ENCODE measurements at places on chromosomes 11 and 22.

DNA sequence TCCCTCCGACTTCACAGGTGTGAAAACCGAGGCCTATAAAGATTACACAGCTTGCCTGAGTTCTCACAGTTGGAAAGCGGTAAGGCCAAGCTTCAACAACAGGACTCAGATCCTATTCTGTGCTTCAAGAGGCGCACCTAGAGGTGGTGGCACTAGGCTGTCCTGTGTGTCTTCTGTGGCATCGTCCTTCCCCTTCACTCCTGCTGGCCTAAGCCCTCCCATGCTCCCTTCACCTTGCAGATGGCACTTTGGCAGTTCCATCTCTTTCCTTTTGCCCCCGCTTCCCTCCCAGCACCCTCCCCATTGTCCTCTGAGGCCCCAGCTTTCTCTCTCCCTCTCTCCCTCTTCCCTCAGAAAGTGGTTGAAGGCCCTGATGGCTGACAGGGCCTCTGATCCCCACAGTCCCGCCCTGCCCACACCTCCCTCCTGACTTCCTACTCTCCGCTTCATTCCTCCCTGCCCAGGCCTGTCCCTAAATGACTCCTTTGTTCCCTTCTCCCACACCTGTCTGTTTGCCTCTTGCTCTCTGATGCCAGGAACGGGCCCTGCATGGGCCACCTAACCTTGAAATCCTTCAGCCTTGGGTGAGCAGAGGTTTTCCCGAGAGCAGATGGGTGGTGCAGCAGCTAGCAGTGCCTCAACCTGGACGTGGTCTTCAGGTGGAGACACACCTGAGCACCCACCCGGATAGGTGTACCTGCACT, 5.8 kb downstream of the TRIM29 start:
- DNase-seq: no peak

GRCh38 chr22:40247976-40248375, 70.3 kb downstream of the TNRC6B start:
- DNase-seq: no peak

- DNase-seq: no peak
Measured at GRCh38 chr11:121452609-121453150, at the start of gene SORL1-AS1. Gene SORL1-AS1, minus strand, starts transcription at chr11:121452967.

GRCh38 chr22:29470159-29470855, 9.7 kb upstream of the NEFH start:
- DNase-seq: peak; percentile 40

DNA sequence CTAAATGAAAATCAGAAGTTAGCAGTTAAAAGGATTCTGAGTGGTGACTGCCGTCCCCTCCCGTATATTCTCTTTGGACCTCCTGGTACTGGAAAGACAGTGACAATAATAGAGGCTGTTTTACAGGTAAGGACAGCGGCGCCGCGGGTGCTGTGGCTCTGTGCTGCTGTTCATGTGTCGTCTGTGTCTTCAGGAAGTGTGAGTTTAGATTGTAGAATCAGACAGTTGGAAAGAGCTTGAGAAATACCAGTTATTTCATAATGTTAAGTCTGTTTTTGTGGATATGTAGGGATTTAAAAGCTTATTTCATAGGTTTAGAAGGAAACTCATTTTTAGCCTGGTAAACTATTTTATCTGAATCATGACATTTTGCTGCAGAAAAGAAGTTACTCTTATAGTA, 27.4 kb upstream of the PANX2 start:
- DNase-seq: no peak

GRCh38 chr11:64590763-64591221, at the start of gene SLC22A12:
Gene SLC22A12, plus strand, starts transcription at chr11:64591220. Its CDS starts 337 bp downstream, at chr11:64591557.
- DNase-seq: no peak

GRCh38 chr11:112173152-112173551, 2.2 kb upstream of the BCO2 start:
- DNase-seq: no peak

- peak; percentile 45 for DNase-seq
Measured at GRCh38 chr11:35005141-35005780, 88.8 kb downstream of the PDHX start.

DNA sequence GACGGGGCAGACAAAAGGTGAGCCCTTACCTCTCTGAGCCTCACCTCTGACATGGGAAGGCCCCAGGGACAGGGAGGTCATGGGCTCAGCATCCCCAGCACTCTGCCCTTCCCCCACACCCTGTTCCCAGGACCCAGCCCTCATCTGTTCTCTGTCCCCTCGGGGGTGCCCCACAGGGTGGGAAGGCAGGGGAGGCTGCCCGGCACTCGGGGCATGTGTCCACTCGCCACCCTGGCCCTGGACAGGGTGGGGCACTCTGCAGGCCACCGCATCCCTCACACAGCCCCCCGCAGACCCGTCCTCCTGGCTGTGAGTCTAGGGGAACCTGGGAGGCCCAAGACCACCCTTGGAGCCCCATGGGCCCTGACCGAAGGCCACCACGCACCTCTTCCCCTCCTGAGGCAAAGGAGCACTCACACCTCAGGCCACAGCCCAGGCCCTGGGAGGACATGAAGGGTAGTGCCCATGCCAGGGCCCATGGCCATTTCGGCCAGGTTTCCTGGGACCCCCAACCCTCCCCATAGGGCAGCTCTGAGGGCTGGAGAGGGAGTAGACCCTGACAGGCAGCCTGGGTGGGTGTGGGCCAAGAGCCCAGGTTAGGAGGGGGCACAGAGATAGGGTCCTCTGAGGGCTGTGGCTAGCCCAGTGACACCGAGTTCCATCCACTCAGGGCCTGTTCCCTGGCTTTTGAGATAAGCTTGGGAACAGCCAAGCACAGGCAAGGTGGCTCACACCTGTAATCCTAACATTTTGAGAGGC, 193.1 kb downstream of the IGLL1 start:
- no peak for DNase-seq

DNA sequence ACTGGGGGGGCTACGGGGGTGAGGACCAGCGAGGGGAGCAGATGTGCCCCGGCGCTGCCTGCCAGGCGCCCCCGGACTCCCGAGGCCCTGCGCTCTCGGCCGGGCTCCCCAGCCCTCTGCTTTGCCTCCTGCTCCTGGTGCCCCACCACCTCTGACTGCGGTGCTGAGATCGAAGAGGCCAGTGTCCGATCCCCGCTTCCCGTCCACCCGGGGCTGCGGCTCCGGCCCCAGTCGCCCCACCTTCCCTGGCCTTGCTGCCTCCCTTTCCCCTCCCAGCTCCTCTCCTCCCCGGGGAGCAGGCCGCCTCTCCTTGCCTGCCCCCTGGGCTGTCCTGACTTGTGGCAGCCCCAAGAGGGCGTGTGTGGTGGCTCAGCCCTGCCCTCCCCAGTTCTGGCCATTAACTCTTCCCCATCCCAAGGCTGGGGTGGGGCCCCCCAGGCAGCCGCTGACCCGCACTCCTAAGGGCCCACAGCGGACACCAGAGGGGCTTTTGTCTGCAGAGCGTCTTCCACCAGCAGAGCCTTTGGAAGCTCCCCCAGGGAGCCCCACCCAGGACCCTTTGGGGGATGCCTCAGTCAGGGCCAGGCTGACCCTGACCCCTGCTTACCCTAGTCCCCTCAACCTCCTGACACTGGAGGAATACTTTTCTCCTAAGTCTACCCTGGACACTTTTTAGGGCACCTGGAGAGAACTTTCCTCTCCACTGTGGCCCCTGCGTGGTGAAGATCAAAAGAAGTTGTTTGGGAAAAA, 16.6 kb downstream of the RTN4RL2 start:
- DNase-seq: no peak

GRCh38 chr11:46175401-46176002, 54.2 kb upstream of the PHF21A start:
- DNase-seq: no peak

DNA sequence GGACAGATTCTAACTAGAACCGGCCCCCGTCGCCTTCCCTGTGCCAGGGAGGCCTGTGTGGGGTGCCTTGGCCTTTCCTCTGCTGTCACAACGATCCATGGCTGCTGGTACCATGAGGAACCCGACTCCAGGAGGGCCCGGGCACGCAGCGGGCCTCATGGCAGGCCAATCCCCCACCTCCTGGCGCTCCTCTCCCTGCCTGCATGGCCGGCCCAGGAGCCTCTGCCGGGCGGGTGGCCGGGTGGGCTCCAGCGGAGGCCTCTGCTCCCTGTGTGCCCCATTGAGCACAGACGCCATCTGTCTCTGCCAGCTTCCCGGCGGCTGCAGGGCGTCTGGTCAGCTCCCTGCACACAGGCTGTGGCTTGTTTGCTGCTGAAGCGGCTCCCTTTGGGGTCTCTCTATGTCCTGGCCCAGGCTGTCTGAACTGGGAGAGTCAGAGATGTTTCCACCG, 86.5 kb downstream of the MYEOV start:
- no peak for DNase-seq

DNA sequence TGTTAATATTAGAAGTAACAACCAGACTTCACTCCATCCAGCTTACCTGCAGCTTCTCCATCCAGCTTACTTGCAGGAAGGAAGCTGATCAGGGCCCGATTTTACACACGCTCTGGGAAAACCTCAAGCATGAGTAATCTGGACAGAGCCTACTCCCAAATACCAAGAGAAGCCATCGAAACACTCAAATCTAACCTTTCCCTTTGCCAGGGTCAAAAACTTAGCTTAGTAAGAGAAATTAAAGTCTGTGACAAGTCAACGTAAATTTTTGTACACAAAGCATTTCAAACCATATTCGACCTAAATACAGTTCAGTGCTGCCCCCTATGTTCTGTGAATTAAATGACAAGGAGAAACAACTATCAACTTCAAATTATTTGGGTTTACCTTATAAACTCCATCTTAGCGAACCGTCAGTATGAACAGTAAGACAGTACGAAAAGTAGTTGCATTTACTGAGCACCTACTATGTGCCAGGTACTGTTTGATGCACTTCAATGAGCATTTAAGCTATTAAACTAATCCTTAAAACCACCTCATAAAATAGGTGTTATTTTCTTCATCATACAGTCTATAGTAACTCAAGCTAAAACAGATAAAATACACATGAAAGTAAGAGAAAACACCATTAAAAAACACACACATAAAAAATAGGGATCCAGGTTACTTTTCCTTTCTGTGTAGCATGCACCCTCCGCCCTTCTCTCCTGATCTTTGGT, 36.9 kb downstream of the ARFGAP3 start:
- no peak for DNase-seq

DNA sequence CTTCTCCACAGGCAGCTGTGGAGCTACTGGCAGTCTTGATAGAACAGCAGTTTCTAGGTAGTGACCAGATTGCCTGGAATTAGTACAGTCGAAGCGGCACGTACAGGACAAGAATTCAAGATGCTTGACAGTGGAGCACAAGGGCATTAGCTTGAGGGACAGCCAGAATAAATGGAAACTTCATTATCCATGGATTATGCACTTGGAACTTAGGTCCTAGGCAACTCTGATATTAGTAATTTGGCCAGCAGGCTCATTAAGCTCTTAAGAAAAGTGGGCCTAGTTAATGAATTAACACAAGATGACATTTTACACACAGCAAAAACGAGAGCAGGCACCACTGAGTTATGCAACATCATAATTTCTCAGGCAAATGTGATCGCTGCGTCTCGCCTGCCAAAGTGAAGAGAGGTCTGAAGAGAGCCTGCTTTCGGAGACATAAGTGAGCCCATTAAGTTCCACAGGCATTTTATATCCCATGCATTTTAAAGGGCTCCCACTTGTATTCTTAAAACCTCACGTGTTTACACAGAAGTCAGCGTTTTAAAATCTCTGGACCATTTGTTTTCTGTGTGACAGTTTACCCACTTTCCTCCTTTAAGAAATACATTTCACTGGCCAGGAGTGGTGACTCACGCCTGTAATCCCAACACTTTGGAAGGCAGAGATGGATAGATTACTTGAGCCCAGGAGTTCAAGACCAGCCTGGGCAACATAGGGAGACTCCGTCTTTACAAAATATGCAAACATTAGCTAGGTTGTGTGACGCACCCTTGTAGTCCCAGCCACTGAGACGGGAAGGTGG, 66.2 kb downstream of the COMMD9 start:
- DNase-seq: peak; percentile 41

DNA sequence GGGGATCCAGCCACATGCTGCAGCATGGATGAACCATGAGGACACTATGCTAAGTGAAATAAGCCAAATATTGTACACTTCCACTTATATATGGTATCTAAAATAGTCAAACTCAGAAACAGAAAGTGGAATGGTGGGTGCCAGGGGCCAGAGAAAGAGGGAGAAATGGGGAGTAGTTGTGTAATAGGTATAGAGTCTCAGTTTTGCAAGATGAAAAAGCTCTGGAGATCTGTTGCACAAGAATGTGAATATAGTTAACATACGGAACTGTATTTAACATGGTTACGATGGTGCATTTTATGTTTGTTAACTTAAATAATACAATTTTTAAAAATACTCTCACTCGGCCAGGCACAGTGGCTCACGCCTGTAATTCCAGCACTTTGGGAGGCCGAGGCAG, 21.2 kb downstream of the GDPD5 start:
- DNase-seq: no peak

GRCh38 chr11:73215191-73216134, 2.6 kb upstream of the P2RY2 start:
- no peak for DNase-seq

DNA sequence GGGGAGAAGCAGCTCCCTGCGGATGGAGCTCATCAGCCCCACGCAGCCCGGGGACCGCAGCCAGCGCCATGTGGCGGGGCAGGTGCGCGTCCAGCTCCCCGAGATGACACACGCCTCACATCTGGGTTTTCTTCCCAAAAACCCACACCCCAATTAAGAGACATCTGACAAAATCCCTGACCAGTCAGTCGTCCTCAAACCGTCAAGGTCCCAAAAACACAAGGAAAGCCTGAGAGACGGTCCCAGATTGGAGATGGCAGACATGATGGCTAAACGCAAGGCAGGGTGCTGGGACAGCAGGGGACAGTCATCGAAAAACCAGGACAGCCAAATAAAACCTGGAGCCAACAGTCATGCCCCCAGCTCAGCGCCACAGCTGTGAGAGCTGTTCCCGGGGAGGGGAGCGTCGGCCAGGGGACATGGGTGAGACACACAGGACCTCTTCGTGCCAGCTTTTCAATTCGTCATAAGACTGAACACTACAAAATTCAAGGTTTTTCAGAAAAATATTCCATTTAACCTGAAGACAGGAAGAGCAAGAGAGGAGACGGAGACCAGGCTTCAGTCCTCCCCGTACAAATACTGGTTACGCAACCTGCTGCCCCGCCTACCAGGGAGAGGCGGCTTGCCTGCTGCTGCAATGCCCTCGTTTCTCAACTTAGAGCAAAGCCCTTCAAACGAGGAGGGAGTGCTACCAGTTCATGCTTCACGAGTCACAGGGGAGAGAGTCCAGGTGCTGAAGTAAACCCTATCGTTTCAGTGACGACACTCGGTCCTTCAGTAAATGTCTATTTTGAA, 10.5 kb downstream of the TOLLIP start:
- DNase-seq: peak; percentile 65

All from right lung (tissue), 10 donors.